Type B pancreatic cell (in vitro differentiated cells): ENCODE measurements at places on chromosomes 12 and 14.

DNA sequence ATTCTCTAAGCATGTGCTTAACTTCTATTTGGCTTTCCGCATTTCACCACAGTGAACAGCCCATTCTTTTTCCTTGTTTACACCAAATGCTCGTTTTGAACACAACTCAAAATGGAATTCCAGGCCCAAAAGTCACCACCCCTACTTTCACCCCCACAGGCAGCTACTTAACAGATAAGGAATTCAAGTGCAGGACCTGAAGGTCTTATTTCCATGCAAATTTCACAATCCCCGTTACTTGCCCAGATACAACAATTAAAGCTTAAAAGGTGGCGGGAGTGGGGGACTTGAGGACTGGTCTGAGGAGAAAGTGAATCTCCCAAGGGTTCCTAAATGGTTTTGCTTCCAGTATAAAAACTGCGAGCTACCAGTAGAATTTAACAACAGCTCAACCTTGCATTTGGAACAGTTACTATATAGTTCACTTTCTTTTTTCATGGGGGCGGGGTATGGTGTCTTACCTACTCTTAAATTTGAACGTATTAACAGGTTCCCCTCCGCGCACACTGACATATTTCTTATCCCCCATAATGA, 3.7 kb downstream of the USP44 start:
- DNase-seq, result no peak

GRCh38 chr12:117587631-117588287, 226.3 kb upstream of the NOS1 start:
- no peak for DNase-seq

GRCh38 chr12:31853977-31854376, 105.2 kb upstream of the RESF1 start:
- no peak for DNase-seq

- no peak for DNase-seq
These were observed 2.8 kb downstream of the CKB start for GRCh38 chr14:103519837-103520212.

- DNase-seq, result no peak
These were observed 2.2 kb downstream of the NRIP2 start for GRCh38 chr12:2832550-2833127.
